Stimulated activated CD4-positive, alpha-beta T cell treated with anti-CD3 and anti-CD28 coated beads, Interleukin-12 subunit alpha, Interleukin-12 subunit beta, amount 100 ng/mL, for 48 hours (primary cell): ENCODE measurements at places on chromosomes 13 and 19.

DNA sequence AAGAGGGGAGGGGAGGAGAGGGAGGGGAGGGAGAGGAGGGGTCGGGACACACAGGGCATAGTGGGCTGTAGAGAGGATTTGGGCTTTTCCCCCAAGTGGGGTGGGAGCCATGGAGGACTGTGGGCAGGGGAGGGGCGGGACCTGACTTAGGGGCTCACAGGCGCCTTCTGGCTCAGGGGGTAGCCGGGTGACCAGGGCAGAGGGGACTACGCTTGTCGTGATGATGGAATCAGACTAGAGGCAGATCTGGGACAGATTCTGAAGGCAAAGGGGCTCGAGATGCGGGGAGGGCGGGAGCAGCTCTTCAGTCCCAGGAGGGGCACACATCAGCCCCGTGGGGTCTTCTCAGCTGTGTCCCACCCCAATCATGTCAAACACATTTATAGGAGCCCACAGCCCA is 13.5 kb downstream of the NDUFA11 start:
- DNase-seq, result no peak

DNA sequence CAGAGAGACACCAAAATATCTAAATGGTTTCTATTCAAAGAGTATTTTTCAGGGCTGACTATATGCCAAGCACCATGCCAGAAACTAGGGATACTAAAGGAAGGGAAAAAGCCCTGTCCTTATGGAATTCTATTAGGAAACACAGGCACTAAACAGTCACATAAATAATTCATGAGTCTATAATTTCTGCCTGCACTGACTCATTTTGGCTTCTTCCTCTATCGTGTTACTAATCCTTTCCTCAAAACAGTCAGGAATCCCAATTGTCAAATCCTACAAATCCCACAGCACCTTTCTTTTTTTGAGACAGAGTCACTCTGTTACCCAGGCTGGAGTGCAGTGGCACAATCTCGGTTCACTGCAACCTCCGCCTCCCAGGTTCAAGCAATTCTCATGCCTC is 29.2 kb downstream of the XPO4 start:
- DNase-seq, result no peak

DNA sequence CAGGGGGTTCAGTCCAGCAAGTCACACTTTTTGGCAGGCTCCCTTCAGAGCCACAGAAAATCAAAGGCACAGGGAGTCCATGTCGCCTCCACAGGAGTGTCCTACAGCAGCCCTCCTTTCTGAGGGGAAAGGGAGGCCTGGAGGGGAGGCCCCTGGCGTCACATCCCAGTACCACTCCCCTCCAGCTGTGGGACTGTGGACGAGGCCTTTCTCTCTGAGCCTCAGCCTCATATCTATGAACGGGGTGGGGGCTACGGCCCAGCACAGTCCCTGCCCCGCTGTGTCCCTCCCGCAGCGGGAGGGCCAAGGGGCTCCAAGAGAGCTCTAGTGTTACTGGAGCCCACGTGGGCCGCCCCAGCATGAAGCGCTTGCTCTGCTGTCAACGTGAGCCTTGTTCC is 23.8 kb downstream of the PEPD start:
- DNase-seq, result no peak

- DNase-seq, result no peak
These were observed 11.8 kb downstream of the NLRP12 start for GRCh38 chr19:53812335-53812734.

DNA sequence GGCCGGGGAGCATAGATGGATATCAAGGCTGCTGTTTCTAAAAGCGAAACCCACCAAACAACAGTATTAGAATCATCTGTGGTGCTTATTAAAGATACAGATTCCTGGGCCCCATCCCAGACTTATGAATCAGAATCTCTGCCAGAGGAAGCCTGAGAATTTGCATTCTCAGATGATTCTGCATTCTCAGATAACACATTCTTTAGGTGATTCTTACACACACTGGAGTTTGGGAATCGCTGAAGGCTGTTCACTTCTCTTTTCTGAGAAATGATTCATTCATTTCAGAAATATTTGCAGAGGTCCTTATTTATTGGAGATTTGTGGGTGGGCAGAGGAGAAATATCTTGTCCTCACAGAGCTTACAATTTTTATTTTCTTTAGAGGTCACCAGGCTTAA is 24.4 kb downstream of the ALOX5AP start:
- no peak for DNase-seq
